ENCODE measurements at places on chromosomes 11 and 22. TPM values are rescaled to one million over a fixed set of nuclear protein-coding genes. Genes with fewer than 3 reads are reported as not detected.

Gene CELSR1
- 14.9 TPM for total RNA-seq

Gene OR2D2
- 0.78 TPM for total RNA-seq

Gene HTR3B
- not detected for total RNA-seq

Gene GPHA2
- not detected for total RNA-seq

Gene KDM4E
- not detected for total RNA-seq

All from articular chondrocyte of knee joint (primary cell).